HS-5 (cell line): ENCODE measurements at places on chromosomes 6 and 20.

DNA sequence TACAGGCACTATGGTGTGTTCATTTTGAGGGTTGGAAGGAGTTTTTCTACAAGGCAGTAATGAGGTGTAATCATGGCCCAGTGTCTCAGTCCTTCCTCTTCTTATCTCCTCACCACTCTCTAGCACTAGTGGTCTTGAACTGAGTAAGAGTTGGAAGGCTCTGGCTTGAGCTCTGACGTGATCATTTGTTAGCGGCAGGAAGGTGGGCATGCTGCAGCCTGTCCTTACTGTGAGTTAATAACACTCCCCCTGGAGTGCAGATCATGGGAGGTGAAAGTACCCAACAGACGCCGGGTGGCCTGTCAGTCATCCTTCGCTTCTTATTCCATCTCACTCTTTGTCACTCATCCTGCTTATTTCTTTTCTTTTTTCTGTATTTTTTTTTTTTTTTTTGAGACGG lies 356.9 kb downstream of the CDKAL1 start:
- no peak for DNase-seq

DNA sequence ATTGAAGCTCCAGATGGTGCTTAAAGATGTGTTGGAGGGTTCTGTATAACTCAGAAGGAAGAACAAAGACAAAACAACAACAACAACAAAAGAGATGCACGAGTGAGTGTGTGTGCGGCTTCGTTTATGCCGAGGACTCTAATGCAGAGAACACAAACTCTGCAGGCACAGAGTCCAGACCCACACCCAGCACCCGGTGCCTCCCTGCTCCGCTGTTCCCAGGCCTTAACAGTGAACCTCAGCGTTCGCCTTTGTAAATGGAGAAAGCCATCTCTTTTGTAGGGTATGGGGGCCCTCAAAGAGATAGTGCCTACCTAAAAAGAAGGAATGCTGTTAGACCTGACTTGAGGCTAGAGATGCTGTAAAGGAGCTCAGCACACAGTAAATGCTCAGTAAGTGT lies 243.3 kb downstream of the ERMARD start:
- DNase-seq, result no peak

DNA sequence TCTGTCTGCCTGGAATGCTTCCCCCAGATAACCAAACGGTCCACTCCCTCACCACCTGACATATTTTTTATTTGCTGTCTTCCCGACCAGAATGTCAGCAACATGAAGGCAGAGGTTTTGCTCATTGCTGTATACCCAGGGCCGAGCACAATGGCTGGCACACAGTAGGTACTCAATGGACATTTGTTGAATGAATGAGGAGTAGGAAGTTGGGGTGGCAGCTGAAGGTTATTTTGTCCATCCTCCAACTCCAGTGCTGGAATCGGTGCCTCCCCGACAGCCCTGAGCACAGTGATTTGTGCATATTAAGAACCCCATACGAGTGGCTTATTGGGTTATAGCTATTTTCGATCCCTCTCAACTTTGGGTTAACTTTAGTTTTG lies 10.3 kb downstream of the DUSP15 start:
- no peak for DNase-seq

DNA sequence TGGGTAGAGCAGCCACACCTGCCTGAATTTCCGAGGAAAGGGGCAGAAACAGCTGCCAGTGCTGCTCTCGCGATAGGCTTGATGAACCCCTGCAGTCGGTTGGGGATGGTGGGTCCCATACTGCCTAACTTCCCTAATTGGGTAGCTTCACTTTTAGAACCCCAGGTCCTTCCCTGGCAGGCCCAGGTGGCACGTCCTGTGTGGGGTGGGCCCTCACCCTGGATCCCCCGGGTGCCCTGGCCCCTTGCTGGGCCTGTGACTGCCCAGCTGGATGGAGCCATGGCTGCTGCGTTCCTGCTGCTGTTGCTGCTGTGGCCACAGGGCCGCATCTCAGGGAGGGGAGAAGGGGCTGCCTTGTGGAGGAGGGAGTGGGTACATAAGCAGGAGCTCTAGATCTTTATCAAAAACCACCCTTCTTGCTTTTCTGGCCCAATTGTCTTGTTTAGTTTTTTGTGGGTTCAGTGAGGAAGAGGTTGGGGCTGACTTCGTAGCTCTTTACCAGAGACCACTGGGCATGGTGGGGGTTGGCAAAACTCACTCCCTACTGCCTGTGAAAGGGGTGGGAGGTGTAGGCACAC lies 19.2 kb downstream of the TREML4 start:
- no peak for DNase-seq

- DNase-seq, result no peak
Observed at GRCh38 chr6:117477988-117478852, 4.3 kb upstream of the DCBLD1 start.

- DNase-seq, result no peak
Observed at GRCh38 chr6:12748815-12749521, 32.4 kb downstream of the PHACTR1 start.

GRCh38 chr6:144449218-144449617 lies 164.1 kb downstream of the UTRN start:
- no peak for DNase-seq

- DNase-seq, result no peak
Observed at GRCh38 chr20:23362392-23363256, 642 bp downstream of the GZF1 start.

DNA sequence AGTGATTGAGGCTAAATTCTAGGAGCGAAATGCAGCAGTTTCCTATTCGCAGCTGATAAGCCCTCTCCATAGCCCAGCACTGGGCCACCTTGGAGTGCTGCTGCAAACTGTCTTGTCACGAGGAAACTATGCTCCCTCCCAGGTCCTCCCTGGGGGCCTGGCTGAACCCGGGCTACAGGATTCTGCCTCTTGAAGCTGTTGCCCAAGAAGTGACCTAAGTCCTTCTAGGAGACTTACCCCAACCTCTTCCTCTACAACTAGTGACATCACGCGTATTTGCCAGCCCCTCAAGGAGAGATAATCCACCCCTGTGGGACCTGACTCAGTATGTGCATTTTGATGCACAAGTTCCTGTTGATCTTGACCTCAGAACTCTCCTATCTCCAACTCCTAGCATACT lies 26.5 kb upstream of the ZFAND3 start:
- no peak for DNase-seq

DNA sequence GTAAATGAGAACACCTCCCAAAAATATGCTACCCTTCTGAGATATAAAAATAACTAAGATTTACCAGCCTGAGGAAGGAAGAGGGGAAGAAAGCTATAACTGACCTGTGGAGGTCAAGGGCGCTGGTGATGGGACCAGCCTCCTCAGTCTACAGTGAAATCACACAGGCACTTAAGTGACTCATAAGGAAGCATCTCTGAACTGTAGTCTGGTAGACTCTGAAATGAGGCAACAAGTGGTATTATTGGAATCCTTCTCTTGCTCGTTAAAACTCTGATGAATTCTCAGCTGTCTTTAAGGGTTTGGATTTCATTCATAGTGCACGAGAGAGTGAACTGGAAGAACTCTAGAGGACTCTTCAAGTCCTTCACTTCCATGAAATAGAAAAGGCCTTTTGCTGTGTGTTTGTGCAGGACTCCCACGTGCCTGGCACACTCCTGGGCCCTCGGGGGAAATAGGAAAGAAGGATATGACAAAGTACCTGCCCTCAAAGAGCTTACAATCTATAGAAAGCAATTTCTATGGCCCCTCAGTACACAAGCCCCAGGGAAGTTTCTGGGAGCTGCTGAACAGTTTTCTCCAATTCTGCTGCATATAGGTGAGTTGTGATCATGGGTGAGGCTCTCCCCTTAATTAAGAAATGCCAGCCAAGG lies 231.8 kb upstream of the RREB1 start:
- peak; percentile 59 for DNase-seq

- no peak for DNase-seq
Observed at GRCh38 chr20:50269091-50270033, 78.7 kb downstream of the CEBPB start.

- no peak for DNase-seq
Observed at GRCh38 chr6:127210725-127211124, 55.9 kb upstream of the RNF146 start.

GRCh38 chr6:1335367-1336037 lies 23.6 kb downstream of the FOXQ1 start:
- DNase-seq, result peak; percentile 91

DNA sequence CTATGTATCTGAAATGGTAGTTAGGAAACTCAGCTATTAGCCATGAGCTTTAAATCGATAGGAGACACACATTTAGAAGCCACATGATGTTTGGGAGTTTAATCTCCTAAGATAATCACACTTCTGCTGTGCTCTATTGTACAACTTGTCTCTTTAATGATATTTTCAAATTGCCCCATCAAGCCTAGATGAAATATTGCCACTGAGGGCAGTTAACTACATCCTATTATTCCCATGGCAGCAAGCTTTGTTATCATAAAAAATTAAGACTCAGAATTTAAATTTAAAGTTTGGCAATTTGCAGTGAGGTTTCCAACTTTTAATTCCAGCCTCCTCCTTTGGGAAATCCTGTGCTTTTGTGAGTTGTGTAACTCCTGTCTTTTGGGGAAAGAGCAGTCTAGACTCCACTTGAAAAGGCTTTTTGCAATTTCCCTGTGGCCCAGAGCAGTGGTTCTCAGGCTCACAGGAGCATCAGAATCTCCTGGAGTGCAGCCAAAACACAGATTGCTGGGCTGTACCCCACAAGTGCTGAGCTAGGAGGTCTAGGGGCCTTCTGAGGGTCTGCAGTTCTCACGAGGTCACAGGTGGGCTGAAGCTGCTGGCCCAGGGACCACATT lies 792.4 kb downstream of the QKI start:
- no peak for DNase-seq

DNA sequence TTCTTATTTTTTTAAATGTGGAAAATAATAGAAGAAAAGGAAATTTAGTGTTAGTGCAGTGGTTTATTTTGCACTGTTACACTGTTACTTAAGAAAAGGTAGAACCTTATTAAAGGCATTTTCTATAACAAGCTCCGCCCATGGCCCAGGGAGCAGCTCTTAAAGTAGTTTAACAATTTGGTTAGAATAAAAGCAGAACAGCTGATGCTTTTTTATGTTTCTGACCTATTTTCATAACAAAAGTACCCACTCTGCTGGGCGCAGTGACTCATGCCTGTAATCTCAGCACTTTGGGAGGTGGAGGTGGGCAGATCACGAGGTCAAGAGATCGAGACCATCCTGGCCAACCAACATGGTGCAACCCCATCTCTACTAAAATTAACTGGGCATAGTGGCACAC lies 32.6 kb downstream of the DSTN start:
- DNase-seq, result no peak

DNA sequence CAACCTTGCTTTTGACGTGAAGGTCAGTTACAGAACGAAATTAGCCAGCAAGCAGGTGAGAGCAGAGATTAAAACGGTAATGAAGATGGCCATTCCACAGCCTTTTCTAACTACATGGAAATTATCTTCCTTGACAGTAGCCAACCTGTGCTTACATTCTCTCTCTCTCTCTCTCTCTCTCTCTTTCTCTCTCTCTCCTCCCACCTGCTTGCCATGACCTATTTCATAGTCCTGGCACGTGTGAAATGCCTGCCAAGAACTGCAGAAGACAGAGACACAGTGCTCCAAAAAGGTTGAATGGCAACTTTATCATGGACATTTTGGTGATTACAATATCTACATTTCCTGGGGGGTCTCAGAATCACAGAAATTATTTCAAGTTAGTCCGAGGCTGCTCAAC lies 38.5 kb upstream of the SALL4 start:
- DNase-seq, result no peak

DNA sequence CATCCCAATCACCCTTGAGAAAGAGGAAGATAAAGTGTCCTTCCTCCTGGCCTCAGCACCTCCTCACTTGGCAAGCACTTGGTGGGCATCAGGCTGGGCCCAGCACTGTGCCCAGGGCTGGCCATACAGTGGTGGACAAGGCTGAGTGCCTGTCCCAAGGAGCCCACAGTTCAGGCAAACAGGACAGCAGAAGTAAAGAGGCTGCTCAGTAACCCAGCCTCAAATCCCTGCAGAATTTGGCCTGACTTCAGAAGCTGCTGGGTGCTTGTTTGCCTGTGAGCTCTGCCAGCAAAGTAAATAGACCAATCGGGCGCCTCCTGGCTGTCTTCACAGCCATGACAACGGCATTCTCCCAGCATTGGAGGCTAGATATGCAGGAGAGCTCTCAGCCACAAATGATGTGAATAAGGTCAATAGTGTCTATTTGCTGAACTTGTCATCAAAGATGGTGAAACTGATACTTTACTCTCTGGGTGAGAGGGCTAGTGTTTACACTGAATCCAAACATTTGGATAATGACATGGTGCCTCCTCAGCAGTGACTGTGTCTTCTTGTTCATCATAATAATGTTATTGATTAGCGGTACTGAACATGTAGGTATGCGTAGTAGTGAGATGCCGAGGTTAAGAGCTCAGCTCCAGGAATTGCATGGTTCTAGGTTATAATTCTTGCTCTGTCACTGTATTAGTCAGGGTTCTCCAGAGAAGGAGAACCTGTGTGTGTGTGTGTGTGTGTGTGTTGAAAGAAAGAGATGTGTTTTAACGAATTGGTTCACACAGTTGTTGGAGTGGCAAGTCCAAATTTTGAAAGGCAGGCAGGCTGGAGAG lies 36.9 kb upstream of the FANCE start:
- DNase-seq, result no peak

DNA sequence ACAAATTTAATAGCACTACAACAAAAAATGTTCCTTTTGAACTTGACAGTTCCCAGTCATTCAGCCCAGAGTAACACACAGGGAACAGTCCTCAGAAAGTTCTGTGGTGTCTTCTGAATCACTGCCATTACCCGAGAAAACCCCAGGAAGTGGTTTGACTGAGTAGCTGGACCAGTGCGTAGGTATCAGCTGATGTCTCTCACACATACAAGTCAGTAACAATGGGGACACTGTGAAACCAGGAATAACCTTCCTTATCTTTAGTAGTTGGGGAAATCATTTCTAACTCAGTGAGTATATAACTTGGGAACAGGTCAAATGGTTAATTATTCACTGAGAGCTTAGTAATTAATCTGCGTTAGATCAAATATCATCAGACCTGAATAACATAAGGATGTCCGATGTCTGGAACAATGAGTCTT lies 73.1 kb downstream of the HIVEP2 start:
- DNase-seq, result peak; percentile 62

DNA sequence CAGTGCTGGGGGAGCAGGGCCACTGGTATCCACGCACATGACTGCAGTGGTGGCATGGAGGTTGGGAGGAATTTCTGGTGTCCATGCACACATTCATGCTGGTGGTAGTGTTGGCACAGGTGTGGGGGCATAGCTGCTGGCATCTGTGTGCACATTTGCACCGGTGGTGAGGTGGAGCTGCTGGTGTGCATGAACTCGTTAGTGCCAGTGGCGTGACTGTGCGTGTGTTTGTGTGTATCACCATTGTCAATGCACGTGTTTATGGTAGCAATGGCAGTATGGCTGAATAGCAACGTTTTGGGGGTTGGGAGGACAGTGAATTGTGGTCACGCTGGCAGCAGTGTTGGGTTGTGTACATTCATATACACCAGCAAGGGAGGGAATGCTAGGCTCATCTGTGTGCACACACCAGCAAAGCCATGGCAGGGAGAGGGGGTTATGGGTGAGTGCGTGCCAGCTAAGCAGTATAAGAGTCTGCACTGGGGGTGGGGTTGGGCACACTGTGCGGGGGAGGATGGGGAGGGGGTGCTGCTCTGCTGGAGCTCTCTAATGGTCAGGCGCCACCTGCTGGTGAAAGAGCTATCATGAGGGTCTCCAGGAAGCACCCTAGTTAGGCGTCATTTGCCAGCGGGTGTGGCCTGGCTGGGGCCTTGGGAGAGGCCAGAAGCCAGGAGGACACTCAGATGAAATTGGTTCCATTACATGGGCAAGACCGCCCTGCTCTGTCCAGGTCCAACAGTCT lies 626.1 kb upstream of the ID4 start:
- no peak for DNase-seq

- no peak for DNase-seq
Observed at GRCh38 chr6:13038741-13039190, 289.6 kb downstream of the TBC1D7 start.

- DNase-seq, result no peak
Observed at GRCh38 chr6:93139408-93140081, 279.8 kb downstream of the EPHA7 start.
